ENCODE measurements at places on chromosomes 16 and 17.

- no peak for DNase-seq
These were observed 58.0 kb upstream of the CLEC18A start for GRCh38 chr16:69893106-69893505.

DNA sequence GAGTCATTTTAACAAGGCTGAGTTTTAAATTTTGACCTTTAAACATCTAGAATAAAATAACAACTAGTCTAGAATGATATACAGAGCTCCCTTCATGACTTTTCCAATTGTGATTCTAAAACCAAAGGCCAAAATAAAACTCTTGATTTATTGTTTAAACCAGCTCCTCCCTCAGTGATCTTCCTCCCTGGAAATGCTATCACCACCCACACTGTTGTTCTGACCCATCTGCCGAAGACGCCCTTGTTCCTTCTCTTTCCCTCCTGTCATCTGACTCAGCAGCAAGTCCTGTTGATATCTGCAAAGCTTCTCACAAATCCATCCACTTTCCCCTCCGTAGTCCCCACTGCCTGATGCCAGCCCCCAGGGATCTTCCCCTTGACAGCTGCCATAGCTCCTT lies 231.6 kb upstream of the DYNLRB2 start:
- DNase-seq, result no peak

- no peak for DNase-seq
These were observed 68.9 kb upstream of the HAS3 start for GRCh38 chr16:69036399-69037091.

- DNase-seq, result no peak
These were observed 42.6 kb downstream of the NLRP1 start for GRCh38 chr17:5541610-5542202.

- no peak for DNase-seq
These were observed 2.3 kb upstream of the RPH3AL start for GRCh38 chr17:354651-355556.

- DNase-seq, result no peak
These were observed 1.8 kb upstream of the SHISA9 start for GRCh38 chr16:12899529-12900143.

DNA sequence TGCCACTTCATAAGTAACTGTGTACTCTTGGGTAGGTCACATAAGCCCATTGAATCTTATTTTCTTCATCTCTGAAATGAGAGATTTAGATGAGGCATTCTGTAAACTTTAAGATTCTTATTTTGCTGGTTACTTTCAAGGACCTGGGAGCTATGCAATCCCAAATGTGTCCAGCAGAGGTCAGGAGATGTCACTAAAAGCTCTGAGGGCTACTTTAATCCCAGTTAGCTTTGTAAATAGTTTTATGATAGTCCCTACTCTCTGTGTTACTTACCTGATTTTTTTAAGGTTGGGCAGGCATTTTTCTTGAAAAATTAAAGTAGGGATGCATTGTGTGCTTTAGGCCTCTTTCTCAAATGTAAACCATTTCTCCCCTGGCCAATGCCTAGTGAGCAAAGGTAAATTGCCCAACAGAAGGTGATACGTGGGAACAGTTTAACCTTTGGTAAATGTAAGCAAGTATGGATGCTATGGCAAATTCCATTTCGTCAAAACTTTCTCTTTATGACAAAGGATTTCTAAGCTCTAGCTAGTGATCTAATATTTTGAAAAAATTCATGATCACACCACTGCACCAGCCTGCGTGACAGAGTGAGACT lies 57.1 kb upstream of the WSB1 start:
- DNase-seq, result peak; percentile 40

DNA sequence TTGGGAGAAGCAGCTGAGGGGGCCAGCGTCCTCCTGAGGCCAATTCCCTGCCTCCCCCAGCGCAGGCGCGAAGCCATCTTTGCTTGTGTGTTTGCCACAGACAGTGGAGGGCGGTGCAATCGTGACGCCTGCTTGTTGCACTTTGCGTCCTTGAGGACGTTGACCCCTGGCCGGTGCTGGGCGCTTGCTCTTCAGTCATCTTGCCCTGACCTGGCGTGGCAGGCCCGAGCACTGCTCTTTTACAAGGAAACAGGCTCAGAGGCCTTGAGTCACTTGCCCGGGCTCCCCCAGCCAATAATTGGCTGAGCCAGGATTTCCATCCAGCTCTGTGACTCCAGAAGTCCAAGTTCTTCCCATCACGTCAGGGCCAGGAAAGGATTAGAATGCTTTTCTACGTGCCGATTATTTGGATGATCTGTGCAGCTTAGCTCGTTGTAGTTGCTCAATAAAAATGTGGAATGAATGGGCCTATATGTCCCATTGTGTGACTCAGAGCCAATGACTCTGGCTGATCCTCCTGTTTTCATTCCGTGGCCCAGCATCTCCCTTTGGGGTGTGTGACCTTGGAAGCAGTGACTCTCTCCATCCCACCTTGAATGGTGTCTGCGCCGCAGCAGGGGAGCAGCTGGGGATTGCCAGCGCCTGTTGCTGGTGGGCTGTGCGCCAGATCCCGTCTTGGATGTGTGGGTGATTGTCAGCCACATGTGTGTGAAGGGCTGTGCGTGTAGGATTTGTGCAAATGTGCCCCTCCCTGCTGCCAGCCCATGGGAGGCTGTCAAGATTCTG lies 214.1 kb downstream of the SEC14L1 start:
- no peak for DNase-seq

DNA sequence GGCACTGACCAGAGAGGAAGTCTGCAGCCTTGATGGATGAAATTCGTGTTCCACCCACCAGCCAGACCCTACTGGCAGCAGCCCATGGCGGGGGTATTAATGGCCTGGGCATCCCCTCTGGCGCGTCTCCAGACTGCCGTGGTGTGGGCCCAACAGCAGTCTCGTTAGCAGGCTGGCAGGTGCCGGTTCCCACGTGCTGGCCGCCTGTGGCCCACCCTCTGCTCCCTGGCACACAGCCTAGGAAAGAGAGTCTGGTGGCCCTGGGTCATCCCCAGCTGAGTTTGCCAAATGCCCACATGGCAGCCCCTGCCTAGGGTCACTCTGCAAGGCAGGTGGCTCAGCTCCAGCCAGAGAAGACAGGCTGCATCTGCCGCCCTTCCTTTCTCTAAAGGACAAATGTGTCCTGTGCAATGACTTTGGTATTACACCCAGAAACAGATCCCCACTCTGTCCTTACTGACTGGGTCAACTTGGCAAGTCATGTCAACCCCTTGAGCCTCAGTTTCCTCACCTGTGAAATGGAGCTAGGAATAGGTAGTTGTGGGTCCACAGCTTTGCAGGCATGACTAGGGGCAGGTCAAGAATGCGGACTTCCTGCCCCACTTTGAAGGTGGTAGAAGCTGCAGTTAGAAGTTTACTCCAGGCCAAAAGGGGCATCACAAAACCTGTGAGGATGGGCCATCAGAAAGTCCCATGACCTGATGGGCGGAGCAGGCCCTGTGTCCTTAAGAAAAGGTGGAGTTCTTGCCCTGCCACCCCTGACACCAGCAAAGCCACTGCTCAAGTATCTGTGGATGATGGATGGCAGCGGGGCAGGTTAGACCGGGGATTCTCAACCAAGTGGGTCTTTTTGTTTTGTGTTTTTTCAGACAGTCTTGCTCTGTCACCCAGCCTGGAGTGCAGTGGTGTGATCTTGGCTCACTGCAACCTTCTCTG lies 76.6 kb downstream of the ABCC6 start:
- DNase-seq, result no peak

DNA sequence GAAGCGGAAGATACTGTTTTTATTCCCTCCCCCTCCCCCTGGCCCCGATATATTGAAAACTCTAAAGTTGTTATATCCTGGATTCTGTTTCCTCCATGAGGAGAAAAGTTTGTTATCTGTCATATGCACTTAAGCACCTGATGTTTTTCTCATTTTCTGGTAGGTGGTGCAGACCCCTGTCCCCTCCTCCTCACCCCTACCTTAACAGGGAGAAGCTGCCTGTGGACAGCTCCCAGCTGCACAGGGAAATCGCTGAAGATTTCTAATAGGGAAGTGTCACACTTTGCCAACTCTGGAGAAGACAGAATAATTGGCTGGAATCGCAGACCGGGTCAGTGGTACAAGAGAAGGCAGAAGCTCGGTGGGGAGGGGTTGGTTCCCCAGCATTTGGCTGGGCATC lies 45.3 kb upstream of the TOB1 start:
- no peak for DNase-seq

DNA sequence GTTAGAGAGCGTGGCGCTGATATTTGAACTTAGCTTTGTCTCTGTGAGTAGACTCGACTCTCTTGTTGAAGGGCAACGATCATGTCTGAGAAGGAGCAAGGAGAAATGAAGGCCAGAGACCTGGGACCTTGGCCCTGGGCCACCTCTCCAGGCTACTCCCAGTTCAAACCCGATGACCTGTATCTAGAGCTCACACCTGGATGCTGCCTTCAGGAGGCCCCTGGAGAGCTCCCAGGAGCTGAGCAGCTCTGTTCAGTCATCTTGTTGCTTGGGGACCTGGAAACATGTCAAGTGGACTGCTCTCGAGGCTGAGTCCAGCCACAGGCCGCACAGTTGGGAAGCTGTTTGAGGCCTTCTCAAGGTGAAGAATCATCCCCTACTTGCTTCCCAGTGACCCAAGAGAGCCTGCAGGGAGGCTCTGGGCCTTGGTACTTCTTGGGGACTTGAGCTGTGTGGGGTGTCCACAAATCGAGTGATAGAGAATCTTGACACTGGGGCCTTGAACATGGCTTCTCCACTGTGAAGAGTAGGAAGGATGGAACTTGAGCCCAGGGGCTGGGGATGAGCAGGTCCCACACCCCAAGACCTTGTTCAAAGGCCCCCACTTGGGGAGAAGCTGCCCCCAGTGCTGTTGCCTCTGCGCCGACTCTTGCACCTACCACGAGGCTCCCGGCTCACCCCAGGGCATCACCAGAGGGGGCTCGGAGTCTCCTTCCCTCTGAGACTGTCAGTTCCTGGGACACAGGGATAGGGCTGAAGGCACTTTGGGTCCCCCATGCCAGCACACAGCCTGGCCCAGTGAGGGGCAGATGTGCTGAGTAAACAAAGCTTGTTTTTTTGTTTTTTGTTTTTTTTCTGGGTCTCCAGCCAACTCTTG lies 112.1 kb downstream of the IRX5 start:
- DNase-seq, result no peak

DNA sequence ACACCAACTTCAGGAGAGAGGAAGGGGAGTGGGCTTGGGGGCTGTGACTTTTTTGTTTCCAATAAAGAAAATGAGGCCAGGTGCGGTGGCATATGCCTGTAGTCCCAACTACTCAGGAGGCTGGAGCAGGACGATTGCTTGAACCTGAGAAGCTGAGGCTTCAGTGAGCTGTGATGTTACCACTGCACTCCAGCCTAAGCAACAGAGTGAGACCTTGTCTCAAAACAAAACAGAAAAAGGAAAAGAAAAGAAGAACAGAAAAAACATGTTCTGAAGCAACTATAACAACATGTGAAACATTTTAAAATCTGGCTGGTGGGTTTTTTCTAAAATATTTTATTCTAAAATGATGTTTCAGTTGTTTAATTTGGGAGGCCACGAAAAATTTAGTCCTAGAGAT lies 554.0 kb upstream of the ZFHX3 start:
- no peak for DNase-seq

- no peak for DNase-seq
These were observed 208.2 kb downstream of the C16orf78 start for GRCh38 chr16:49581630-49582298.

- no peak for DNase-seq
These were observed 1.2 kb upstream of the CBX4 start for GRCh38 chr17:79840269-79840988.

DNA sequence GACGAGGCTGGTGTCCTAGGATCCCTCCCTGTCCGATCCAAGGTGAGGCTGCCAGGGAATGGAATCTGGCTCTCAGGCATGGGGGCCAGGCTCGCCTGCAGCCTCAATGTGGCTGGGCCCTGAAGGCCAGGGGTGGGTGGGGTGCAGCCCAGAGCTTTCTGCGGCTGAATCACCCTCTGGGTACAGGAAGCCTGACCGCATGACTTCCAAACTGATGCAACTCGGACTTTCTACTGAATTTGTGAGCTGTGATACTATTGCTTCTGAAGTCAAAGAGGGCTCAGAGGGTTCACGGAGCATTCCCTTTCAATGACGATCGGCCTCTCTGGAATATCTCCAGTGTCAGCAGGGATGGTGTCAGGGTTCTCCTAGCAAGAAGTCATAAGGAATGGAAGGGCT lies 123.7 kb downstream of the METRNL start:
- DNase-seq, result no peak

GRCh38 chr16:76768316-76768715 lies 422.7 kb upstream of the MON1B start:
- DNase-seq, result no peak

GRCh38 chr16:84548971-84549844 lies 44.7 kb upstream of the MEAK7 start:
- peak; percentile 27 for DNase-seq

GRCh38 chr16:69903865-69904415 lies 47.2 kb upstream of the CLEC18A start:
- DNase-seq, result no peak

GRCh38 chr16:19776147-19776546 lies 58.1 kb downstream of the IQCK start:
- no peak for DNase-seq

DNA sequence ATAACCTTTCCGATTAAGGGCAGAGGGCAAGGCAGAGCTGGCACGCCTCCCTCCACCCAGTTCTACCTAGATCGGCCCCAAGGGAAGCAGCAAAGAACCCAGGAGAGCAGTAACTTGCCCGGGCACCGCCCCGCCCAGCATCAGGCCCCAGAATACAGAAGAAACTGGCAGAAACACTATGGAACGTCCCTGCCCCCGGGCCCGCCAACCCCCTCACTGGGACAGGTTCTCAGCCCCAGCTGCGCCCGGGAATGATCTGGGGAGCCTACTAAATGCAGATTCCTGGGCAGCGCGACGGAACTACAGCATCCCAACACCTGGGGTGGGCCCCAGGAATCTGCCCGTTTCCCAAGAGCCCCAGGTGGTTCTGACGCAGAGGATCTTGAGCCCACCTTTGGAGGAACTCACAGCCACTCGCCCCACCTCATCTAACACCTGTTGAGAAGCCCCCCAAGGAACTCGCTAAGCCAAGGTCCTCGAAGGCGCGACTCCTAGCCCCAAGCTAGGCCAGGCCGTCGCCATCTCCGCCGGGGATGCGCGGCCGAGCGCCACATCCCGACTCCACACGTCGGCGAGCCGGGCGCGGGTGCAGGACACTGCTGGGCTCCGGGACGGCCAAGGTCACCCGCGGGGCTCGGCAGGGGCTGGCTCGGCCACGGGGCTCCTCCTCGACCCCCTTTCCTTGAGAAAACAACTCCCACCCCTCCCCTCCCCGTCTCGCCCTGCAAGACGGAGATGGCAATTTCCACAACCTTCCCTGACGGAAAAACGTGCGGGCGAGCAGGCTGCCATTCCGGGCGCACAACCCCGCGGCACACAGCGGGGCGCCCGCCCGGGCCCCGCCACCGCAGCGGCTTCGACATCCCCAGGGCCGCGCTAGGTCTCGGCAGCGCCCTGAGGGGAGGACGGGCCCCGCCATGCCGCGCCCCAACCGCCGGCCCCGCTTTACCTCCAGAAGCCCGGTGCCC lies 913 bp downstream of the CDIP1 start:
- DNase-seq, result peak; percentile 8

DNA sequence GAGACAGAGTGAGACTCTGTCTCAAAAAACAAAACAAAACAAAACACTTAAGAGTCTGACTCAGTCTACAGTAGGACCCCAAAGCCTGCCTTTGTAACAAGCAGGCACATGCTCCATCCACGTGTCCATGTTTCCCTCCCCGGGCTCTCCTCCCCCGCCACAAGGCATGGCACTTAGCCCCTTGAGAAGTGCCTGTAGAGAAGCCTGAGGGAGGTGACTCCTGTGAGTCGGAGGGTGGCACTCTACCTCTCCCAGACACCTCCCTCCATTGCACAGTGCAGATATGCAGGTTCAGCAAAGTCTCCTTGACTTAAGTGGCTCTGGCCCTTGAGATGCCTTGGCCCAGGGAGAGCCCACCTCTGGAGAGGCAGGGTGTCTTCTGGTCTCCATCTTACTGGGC lies 6.8 kb downstream of the FHOD1 start:
- no peak for DNase-seq

GRCh38 chr17:28004344-28004743 lies 38.1 kb upstream of the NLK start:
- DNase-seq, result no peak

Data from stimulated activated CD4-positive, alpha-beta T cell treated with anti-CD3 and anti-CD28 coated beads, Interleukin-15, amount 100 ng/mL, for 48 hours (primary cell).